Effector CD8-positive, alpha-beta T cell (primary cell): ENCODE measurements at places on chromosomes 7 and 10.

- DNase-seq, result no peak
These were observed 18.0 kb upstream of the LIPA start for GRCh38 chr10:89269433-89270152.

- DNase-seq, result no peak
These were observed 68.7 kb downstream of the AFAP1L2 start for GRCh38 chr10:114335614-114336013.

- no peak for DNase-seq
These were observed 561.1 kb downstream of the ACTR3B start for GRCh38 chr7:153320681-153321080.

GRCh38 chr7:4631380-4632179 is 50.5 kb upstream of the FOXK1 start:
- no peak for DNase-seq

GRCh38 chr7:37765872-37766525 is 82.4 kb upstream of the NME8 start:
- no peak for DNase-seq

- DNase-seq, result no peak
These were observed 46.3 kb downstream of the SYPL1 start for GRCh38 chr7:106065575-106066500.

GRCh38 chr7:121544726-121545125 is 148.6 kb upstream of the FAM3C start:
- DNase-seq, result no peak

DNA sequence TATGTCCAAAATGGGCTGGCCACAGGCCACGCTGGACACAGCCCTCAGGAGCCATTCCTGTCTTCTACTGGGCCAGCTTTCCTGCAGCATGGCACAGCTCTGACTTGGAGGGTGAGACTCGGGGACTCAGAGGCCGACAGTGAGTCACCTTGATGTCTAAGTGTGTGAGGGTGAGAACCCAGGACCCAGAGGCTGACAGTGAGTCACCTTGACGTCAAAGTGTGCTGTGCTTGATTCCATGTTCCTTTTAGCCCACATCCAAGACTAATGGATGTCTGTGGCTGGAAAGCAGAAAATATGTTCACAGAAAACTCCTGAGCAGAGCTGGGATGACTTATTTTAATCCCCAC is 6.0 kb upstream of the FAM170B start:
- DNase-seq, result no peak

DNA sequence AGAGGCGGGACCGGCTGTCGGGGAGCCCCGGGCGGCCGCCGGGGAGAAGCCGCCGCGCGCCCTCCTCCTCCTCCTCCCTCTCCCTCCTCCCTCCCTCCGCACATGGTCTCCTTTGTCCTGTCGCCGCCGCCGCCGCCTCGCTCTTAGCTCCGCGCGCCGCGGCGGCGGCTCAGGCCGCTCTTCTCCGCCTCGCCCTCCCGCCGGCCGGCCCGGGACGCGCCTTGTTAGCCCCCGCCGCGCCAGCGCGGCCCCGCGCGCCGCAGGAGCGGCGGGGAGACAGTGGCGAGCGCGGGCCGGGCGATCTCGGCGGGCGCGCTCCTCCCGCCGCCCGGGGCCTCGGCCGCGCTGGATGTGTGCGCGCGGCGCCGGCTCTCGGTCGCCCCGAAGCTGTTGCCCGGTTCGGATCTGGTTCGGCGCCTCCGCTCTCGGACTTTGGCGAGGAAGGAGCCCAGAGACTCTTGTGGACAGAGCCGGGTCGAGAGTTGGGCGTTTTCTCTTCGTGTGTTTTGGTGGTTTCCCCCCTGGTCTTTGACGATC is 437.4 kb upstream of the GALNT17 start:
- no peak for DNase-seq

GRCh38 chr10:27986821-27987220 is 12.1 kb downstream of the ODAD2 start:
- DNase-seq, result no peak

- no peak for DNase-seq
These were observed 298.6 kb downstream of the REEP3 start for GRCh38 chr10:63819753-63820329.

GRCh38 chr10:60283397-60283796 is 106.3 kb downstream of the ANK3 start:
- no peak for DNase-seq

- DNase-seq, result no peak
These were observed 34.6 kb upstream of the BTRC start for GRCh38 chr10:101319241-101319915.

DNA sequence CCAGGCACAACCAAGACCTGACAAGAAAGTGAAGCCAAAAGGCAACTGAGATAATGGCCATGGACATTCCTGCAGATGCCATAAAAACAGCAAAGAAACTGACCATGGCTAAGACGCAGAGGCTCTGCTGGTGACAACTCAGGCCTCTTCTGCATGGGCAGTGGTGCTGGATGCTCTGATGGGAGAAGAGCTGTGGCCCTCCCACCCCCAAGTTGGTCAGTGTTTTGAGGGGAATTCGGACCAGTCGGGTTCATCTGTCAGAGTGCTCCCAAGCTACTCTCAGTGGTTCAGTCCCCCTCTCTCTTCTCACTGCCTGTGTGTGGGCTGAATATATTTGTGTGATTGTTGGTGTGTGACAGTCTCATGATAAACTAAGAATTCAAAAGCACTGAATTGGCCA is 79.0 kb upstream of the GPR26 start:
- DNase-seq, result no peak

GRCh38 chr10:49260644-49261296 is 38.2 kb upstream of the C10orf71 start:
- no peak for DNase-seq

DNA sequence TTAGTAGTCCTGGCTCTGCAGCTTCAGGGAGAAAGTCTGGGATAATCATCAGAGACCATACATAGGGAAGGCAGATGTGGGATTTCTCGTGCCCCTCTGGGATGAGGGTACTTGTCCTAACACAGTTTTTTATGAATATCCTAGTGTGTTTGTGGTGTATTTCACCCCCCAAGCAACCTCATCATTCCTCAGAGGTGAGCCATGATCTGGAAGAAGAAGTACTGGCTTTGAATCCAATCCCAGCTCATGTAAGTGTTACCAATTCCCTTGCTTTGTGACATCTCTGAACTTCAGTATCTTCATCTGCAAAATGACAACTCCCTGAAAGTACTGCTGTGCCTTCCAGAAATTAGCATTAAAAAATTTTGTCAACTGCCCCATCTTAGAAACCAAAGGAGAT is 347.5 kb upstream of the ZMIZ1 start:
- DNase-seq, result no peak

DNA sequence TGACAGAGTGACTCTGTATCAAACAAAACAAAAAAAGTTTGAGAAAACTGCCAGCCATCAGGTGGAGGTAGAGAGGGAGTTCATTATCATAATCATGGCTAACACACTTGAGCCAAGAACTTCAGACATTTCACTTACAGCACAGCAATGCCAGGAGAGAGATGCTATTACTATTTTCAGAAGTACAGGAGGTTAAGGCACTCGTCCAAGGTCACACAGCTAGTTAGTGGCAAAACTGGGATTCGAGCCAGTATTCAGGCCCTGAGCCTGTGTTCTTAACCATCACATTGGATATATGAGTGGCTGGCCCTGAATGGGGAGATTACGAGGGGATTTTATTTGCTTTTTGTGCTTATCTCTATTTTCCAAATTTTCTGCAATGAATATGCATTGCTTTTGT is 24.8 kb upstream of the UNC5B start:
- no peak for DNase-seq

- no peak for DNase-seq
These were observed 612.9 kb upstream of the IGFBP3 start for GRCh38 chr7:46533946-46534345.

DNA sequence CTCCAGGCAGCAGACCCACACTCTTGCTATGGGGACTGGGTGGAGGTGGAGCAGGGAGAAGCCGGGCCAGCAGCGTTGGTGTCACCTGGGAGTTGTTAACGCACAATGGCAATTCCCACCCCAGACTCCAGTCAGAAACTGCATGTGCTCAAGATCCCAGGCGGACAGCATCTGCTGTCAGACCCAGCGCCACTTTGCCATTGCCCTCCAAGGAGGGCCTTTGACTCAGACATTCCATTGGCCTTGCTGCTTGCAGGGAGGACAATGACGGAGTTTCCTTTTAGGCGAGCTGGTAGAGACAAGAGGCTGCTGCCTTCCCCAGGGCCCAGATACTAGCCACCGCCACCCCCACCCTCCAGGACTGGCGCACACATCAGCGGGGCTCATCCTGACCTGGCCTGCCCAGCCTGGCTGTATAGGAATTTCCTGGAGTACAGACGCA is 34.5 kb downstream of the ZNF775 start:
- DNase-seq, result no peak

GRCh38 chr10:114624951-114625780 is 32.9 kb downstream of the ABLIM1 start:
- DNase-seq, result no peak

DNA sequence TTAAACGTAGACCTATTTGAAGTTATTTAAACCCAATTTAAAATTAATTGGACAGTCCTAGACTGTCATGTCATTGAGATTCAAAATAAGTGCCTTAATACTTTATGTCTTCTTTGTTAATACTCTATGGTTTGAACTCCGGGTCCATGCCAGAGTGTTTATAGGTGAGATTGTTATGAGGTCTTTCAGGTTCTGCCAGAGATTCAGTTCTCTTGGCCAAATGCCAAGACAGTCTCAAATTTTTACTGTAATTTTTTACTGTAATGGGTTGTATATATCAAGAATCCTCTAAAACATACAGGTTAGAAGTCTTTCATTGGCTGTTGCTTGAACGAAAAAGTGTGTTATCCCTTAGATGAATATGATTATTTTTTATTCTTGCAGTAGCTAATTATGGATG is 3.9 kb downstream of the ADD3 start:
- DNase-seq, result no peak
